Muscle of back (tissue), 13 donors: ENCODE measurements at places on chromosomes 1 and 21.

DNA sequence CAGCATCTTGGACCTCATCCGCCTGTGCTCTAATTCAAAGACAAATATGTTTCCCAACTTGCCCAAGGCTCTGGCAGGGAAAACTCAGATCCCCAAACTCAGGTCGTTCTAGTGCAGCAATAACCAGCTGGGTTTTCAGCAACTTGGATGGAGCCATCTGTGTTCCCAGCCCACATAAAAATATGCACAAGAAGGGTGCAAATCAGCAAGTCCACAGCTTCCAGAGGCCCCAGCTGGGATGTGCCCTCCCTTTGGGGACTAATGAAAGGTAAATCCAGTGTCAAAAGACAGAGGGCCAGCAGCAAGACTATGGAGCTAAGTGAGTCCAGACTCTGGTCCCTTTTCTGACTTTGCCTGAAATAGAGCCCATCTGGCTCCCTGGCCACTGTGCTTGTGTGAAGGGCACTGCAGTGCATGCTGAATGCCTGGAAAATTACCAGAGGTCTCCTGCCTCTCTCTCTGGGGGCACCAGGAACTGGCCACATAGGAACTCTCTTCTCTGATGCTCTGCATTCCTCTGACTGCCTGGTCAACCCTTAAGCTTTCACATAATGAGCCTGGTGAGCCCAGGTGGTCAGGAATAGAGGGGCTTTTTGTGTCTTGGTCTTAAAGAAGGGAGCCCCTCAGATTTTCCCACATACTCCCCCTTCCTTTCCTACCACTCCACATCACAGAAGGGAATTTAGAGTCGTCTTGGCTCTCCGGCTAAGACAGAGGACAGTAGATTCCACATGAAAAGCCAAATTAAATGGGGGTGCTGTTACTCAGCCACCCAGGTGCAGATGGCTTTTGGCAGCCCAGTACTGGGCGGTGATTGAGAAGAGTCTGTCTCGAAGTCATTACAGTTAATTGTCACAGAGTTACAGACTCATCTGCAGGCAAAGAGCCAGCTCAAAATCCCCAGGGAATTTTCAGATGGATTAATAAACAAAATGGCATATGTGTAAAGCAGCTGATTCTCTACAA lies 88.1 kb upstream of the C1orf21 start:
- no peak for DNase-seq

GRCh38 chr1:226046240-226046639 lies 16.3 kb upstream of the H3-3A start:
- DNase-seq, result no peak

DNA sequence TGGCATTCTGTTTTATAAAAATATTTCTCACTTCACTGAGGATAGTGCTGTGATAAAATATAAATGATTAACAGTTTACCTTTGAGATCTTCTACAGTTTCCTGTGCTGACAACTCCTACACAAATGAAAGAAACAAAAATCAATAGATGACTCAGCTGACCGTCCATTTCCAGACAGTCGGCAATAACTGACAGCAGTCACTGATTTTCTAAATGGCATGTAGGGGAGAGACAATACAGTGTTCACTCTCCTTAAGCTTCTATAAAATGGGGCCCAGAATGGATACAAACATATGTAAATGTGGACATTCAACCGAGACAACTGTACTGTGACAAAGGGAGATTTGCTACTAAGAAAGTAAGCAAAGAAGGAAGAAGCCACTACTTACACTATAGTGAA lies 34.3 kb downstream of the PCNX2 start:
- DNase-seq, result no peak

GRCh38 chr21:42624095-42624790 lies 29.2 kb upstream of the PDE9A start:
- DNase-seq, result no peak

DNA sequence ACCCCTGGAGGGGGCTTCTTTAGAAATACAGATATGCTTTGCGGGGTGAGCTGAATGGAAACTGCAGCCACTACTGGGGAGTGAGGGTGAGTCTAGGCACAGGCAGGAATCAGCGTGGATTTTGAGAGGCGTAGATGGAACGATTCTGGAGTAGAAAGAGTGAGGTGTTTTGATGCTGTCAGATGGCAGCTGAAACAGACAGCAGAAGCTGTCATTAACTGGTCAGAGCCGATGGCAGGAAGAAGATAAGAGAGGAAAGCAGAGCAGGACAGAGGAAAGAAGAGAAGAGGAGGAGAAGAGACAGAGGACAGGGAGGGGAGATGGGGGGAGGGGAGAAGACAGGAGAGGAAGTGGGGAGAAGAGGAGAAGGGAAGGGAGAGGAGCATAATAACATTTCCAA lies 138.5 kb downstream of the LRIG2 start:
- no peak for DNase-seq

DNA sequence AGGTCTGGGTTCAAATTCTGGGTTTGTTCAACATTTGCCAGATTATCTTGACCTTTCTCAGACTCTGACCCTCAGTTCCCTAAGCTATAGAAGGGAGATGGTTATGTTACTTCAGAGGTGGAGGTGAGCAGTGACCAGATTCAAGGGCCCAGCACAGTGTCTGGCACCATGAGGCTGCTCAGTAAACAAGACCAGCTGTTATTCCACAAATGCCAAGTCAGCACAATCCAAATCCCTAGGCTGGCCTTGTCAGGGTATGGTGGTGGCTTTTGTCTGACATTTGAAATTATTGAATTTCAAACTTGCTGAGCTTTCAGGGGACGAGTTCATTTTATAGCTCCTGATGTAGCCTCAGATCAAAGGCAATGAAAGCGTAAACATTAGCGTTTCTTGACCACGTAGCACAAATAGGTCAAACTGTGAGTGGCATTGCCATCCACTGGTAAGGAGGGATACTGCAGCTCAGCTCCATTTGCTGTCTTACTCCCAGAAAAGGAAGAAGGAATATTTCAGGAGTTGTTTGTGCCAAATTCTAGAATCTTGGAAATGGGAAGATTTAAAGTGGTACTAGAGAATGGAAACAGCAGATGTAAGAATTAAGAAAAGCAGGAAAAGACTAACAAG lies 94.3 kb upstream of the EDN2 start:
- peak; percentile 15 for DNase-seq

- no peak for DNase-seq
These were observed 30.0 kb downstream of the ADAMTS1 start for GRCh38 chr21:26815197-26815596.

GRCh38 chr21:16193496-16194094 lies 463.8 kb downstream of the USP25 start:
- no peak for DNase-seq
